ENCODE measurements at places on chromosomes 5 and 9.

GRCh38 chr5:1638658-1639400 lies 115.1 kb upstream of the LPCAT1 start:
- H3K27me3 ChIP-seq, result peaks cover 24% of the 10 kb centered on the region
- no peak overlapping the region for H3K27ac ChIP-seq
- H3K36me3 ChIP-seq, result no peaks in the 10 kb centered on the region
- ATAC-seq, result no peak
- no peak overlapping the region for H3K4me3 ChIP-seq

GRCh38 chr5:138772986-138773594 lies 19.9 kb downstream of the CTNNA1 start:
- H3K4me1 ChIP-seq, result peaks cover 35% of the 10 kb centered on the region
- H3K27ac ChIP-seq, result no peak overlapping the region
- H3K4me3 ChIP-seq, result no peak overlapping the region
- H3K27me3 ChIP-seq, result no peaks in the 10 kb centered on the region
- H3K36me3 ChIP-seq, result peaks cover 17% of the 10 kb centered on the region

DNA sequence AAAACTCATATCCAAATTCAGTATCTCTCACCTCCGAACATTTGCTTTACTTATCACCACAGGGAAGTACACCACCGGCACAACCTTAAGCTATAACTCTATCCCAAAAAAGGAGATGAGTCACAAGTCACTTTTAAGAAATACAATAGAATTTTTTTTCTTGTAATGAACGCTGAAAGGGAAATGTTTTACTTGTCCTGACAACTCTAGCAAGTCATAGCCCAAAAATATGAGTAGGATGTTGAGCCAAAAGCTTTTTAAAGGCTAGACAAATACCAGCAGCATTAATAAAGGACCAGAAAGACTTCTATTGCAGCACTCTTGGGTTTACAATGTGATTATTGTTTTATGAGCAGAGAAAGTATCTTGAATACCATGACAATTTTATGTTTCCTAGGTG lies 147.3 kb upstream of the FST start:
- no peak overlapping the region for H3K4me3 ChIP-seq
- no peaks in the 10 kb centered on the region for H3K4me1 ChIP-seq
- no peak for ATAC-seq
- no peaks in the 10 kb centered on the region for H3K36me3 ChIP-seq

DNA sequence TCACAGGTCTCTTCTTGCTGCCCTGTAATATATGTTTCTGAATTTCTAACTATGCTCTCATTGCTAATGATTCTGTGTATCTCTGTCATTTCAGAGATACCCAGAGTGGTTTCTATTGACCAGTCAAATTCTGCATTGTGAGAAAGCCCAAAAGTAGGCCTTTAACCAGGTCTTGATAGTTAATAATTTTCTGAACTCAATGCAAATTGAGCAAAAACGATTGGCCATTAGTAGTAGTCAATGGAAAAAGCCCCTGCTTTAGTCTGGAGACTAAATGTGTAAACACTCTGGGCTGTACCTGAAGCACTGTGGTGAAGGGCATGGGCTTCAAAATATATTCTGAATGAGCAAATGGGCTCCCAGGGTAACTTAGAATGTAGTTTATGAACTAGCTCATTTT lies 307.6 kb downstream of the ARL15 start:
- no peak overlapping the region for H3K4me3 ChIP-seq
- H3K27ac ChIP-seq, result no peak overlapping the region
- ATAC-seq, result no peak

- no peaks in the 10 kb centered on the region for H3K4me1 ChIP-seq
- no peak overlapping the region for H3K4me3 ChIP-seq
- H3K36me3 ChIP-seq, result no peaks in the 10 kb centered on the region
- ATAC-seq, result no peak
Observed at GRCh38 chr9:135221951-135222631, 134.6 kb downstream of the OLFM1 start.

DNA sequence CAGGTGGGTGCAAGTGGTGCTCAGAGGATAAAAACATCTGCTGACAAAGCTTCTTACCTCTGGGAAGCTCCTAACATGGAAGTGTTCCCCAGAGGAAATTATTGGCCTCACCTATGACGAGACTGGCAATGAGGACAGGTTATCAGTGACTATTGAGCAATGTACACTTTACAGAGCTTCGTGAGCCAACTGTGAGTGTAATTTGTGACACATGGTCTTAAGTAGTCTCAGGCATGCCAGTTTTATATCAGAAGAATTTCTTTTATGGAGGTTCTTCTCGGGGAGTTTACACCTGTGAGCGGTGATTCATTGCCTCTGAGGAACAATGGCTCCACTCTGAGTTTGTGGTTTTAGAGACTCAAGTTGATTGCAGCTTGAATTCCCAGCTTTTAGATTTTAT lies 11.3 kb downstream of the ANKDD1B start:
- H3K4me3 ChIP-seq, result no peak overlapping the region
- ATAC-seq, result no peak
- H3K4me1 ChIP-seq, result peaks cover 4% of the 10 kb centered on the region
- H3K27me3 ChIP-seq, result no peaks in the 10 kb centered on the region
- H3K36me3 ChIP-seq, result no peaks in the 10 kb centered on the region
- H3K27ac ChIP-seq, result no peak overlapping the region

GRCh38 chr9:99140685-99141314 lies 35.9 kb downstream of the TGFBR1 start:
- peak; percentile 64 for ATAC-seq
- H3K36me3 ChIP-seq, result peaks cover 50% of the 10 kb centered on the region
- H3K27me3 ChIP-seq, result no peaks in the 10 kb centered on the region
- H3K4me1 ChIP-seq, result peaks cover 35% of the 10 kb centered on the region
- peak overlapping the region; percentile 45 for H3K27ac ChIP-seq

DNA sequence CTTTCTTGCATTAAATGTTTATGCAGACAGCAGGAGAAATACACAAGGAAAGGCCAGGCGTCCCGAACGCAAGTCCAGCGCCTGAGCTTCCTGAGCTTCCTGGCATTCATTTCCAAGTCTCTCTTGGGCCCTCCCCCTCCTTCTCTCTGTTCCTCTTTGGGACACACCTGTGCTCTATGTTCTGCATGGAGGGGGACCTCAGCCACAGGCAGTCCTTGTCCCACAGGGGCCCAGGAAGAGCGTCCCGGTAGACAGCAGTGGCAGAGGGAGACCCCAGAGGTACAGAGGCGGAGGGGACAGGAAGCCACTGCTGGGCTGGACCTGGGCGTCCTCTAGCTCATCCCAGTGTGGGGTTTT lies 221.3 kb downstream of the C9orf50 start:
- no peak for ATAC-seq
- peaks cover 12% of the 10 kb centered on the region for H3K4me1 ChIP-seq
- H3K27me3 ChIP-seq, result peaks cover 25% of the 10 kb centered on the region
- no peak overlapping the region for H3K27ac ChIP-seq

DNA sequence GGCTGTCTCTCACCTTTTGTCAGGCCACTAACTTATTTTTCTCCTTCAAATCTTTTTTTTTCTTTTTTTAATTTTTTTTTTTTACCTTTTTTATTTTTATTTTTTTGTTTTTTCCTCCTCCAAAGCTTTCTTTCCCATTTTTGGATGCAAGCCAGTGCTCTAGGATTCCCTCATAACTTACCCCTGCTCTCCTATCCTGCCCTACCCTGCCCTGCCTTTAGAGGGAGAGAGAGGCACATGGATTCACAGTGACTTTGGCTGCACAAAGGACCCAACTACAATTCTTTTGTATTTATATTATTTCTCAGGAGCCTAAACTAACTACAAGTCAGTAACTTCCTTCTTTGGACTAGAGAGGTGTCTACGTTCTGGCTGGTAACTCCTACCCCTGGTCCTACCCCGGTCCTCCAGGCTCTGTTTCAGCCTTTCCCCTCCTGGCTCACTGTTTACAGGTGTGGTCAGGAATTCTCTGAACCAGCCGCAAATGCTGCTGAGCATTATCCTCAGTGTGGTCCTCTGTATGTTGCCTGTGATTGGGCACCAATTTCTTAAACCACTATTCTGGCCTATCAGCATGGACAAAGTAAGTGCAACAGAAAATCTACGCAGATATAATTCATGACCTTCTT lies 8.4 kb upstream of the RUSC2 start:
- H3K36me3 ChIP-seq, result no peaks in the 10 kb centered on the region
- H3K4me3 ChIP-seq, result no peak overlapping the region
- H3K4me1 ChIP-seq, result no peaks in the 10 kb centered on the region
- ATAC-seq, result peak; percentile 44

- ATAC-seq, result no peak
- no peak overlapping the region for H3K4me3 ChIP-seq
- peaks cover 30% of the 10 kb centered on the region for H3K27me3 ChIP-seq
- no peak overlapping the region for H3K27ac ChIP-seq
- H3K4me1 ChIP-seq, result no peaks in the 10 kb centered on the region
Observed at GRCh38 chr5:74275171-74275992, 365.1 kb downstream of the ENC1 start.

DNA sequence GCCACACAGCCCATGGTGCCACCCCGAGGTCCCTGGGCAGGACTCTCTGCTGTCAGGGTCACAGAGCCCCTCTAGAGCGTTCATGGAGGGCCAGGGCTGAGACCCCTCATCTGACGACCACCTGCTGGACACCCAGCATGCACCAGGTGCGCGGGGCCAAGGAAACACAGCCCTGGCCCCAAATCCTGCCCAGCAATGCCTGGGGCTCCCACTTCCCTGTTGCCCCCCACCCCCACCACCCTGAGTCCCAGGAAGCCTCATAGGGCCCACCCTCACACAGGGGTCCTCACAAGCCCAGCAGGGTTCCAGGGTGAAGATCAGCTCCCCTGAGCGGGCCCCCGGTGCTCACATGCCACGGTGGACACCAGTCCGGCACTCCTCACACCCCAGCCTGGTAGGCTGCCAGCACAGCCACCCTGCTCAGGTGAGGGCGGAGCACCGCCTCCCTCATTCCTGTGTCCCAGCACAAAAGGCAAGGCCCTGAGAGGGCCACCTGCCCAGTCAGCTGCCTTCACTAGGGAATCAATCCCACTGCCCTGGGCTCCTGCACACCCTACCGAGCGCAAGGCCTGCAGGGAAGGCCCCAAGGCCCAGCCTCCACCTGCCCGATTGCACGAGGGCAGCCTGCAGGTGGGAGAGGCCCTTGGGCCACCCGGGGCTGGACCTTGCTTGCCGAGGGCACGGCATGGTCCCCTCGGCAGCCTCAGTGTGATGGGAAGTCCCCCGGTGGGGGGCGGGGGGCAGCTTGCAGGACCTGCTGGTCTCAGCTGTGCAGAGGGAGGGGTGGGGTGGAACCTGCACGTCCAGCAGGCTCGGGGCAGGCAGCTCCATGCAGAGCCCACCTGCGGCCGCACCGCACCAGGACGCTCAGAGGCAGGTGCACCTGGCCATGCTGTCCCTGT lies 56.4 kb upstream of the UBAC1 start:
- H3K27ac ChIP-seq, result no peak overlapping the region
- no peaks in the 10 kb centered on the region for H3K4me1 ChIP-seq
- peaks cover 46% of the 10 kb centered on the region for H3K27me3 ChIP-seq
- no peak for ATAC-seq

DNA sequence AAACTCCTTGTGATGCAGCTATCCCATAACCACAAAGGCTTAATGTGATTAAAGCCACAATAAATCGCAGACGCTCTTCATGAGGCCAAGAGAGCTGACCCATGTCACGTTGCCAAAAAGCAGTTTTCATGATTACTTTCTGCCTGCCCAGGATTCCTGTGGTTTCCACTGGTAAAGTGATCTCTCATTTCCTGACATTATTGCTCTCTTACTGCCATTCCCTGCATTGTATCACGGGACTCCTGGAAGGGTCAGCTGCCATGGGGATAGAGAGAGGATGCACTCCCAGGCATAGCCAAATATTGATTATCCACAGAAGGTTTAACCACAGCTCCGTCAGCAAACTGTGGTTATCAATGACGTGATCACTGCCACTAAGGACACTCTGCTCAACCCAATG lies 103.8 kb upstream of the SLC1A3 start:
- H3K27ac ChIP-seq, result no peak overlapping the region
- peaks cover 31% of the 10 kb centered on the region for H3K27me3 ChIP-seq
- H3K4me3 ChIP-seq, result no peak overlapping the region
- peaks cover 7% of the 10 kb centered on the region for H3K4me1 ChIP-seq
- no peaks in the 10 kb centered on the region for H3K36me3 ChIP-seq

DNA sequence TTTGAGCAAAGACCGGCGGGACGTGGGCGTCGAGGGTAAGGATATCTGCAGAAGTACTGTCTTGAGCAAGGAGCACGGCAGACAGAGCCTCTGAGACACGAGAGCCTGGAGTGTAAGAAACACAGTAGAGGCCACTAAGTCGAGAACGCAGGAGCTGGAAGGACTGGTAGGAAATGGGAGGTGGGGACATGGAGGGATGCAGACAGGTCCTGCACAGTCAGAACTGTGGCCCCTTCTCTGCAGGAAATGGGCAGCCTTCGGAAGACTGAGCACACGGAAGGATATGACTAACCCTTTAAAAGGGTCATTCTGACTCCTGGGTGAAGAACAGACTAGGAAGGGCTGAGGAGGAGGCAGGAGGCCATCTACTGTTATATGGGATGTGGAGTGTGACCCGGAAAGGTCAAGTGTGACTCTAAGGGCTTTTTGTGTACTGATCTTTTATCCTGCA lies 1.4 kb upstream of the CAMSAP1 start:
- H3K4me3 ChIP-seq, result peak overlapping the region; percentile 70
- peaks cover 53% of the 10 kb centered on the region for H3K36me3 ChIP-seq
- peaks cover 66% of the 10 kb centered on the region for H3K4me1 ChIP-seq
- no peaks in the 10 kb centered on the region for H3K27me3 ChIP-seq

- H3K4me3 ChIP-seq, result no peak overlapping the region
- peaks cover 37% of the 10 kb centered on the region for H3K27me3 ChIP-seq
- no peaks in the 10 kb centered on the region for H3K36me3 ChIP-seq
- H3K27ac ChIP-seq, result no peak overlapping the region
Observed at GRCh38 chr9:85914108-85914507, 26.8 kb upstream of the NAA35 start.

GRCh38 chr5:81908771-81909170 lies 63.1 kb upstream of the ATG10 start:
- H3K27me3 ChIP-seq, result no peaks in the 10 kb centered on the region
- ATAC-seq, result no peak
- no peak overlapping the region for H3K4me3 ChIP-seq
- peaks cover 44% of the 10 kb centered on the region for H3K4me1 ChIP-seq
- no peaks in the 10 kb centered on the region for H3K36me3 ChIP-seq
- peak overlapping the region; percentile 67 for H3K27ac ChIP-seq

DNA sequence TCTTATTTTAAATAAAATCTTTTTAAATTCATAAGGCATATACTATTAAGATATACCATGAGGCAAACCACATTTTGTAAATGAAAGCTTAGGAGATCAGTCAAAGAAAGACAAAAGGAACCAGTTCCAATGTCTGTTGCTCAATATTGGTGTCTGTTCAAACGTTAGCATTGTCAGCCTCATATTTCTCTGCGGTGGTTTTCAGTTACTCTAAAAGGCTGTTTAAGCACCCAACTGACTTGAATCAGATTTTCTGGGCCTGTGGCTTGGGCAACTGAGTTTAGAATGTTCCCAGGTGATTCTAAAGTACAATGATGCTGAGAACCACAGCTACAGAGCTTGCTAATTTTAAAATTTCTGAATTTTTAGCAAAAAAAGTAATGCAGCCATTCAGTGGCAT lies 166.3 kb upstream of the KIF2A start:
- H3K4me3 ChIP-seq, result no peak overlapping the region
- no peaks in the 10 kb centered on the region for H3K4me1 ChIP-seq

DNA sequence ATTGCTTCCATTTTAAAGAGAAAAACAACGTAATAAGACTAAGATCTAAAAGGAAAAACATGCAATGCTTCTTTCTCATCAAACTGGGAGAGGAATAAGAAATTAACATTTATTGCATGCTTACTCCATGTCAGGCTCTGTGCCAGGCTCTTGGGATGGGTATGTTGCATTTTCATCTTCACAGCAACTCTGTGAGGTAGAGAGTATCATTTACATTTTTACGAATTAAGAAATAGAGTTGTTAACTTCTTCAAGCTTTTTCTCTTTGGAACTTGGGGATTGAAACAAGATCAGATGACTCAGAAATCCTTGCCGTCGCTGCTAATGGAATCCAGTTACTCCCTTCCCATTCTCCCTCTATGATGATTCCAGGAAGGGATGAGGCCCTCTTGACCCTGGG lies 39.5 kb downstream of the PDE8B start:
- no peaks in the 10 kb centered on the region for H3K36me3 ChIP-seq
- H3K4me1 ChIP-seq, result no peaks in the 10 kb centered on the region
- peaks cover 17% of the 10 kb centered on the region for H3K27me3 ChIP-seq
- no peak for ATAC-seq
- H3K27ac ChIP-seq, result no peak overlapping the region
